SIG-M5 (cell line): ENCODE measurements at places on chromosomes 16 and 17.

DNA sequence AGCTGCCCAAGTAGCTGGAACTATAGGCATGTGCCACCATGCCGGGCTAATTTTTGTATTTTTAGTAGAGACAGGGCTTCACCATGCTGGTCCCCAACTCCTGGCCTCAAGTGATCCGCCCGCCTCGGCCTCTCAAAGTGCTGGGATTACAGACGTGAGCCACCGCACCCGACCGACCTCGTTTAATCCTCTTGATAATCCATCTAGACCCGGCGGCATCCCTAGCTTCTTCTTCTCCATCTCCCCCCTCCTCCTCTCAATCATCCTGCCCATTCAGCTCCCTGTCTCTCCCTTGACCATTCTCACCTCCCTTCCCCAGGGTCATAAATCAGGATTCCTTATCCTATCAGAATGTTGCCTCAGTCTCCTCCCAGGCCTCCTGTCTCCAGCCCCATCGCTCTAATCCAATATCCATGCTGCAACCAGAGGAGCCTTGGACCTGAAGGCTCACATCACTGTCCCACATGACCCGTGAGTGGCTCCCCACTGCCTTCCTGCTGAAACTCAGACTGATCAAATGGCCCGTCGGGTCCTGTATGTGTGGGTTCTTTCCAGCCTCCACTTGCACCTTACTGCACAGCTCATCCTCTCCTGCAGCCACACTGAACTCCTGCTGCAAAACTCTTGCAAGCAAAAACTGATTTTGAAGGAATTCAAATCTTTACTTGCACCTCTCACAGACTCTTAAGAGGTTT is 74.1 kb upstream of the CDH5 start:
- DNase-seq = no peak

DNA sequence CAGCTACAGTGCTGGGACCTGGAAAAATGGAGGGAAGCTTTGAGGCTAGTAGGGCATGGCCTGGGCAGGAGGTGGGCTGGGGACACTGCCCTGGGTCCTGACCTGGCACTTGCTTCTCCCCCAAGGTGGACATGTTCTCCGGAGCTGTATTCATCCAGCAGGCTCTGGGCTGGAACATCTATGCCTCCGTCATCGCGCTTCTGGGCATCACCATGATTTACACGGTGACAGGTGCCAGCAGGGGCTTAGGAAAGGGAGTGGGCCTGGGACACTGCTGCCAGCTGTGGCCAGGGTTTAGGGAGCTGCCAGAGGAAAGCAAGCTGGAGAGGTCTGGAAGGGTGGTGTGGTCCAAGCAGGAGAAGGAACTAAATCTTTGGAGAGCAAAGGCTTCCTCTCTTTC is 3.1 kb downstream of the SLC5A2 start:
- DNase-seq = no peak

- DNase-seq = no peak
These were observed 1.3 kb upstream of the TMEM92 start for GRCh38 chr17:50272711-50273653.

DNA sequence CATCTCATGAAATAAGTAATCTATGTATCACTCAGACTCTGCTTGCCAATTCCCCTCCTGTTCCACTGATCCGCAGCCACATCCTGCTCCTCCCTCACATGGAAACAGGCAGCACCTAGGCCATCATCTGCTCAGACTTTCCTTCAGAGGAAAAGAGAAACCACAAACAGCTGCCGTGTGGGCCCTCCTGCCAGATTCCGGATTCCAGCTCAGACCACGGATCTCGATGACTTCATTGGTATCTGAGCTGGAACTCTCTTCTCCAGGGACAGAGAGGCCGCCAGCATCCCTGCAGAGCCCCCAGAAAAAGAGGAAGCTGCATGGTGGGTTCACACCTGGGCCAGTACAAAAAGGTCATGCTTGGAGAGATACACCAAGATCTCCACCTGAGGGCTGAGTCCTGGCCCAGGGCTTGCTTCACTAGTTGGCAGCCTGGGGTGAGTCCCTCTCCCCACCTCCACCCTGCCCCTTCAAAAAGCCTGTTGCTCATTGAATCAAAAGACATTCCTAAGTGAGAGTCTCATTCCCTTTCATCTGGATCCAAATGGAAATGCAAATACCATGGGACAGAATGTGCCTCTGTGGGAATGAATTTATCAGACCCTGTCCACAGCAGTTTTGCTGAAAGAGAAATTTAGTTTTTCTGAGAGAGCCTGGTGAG is 47.2 kb downstream of the HOXB1 start:
- DNase-seq = no peak

DNA sequence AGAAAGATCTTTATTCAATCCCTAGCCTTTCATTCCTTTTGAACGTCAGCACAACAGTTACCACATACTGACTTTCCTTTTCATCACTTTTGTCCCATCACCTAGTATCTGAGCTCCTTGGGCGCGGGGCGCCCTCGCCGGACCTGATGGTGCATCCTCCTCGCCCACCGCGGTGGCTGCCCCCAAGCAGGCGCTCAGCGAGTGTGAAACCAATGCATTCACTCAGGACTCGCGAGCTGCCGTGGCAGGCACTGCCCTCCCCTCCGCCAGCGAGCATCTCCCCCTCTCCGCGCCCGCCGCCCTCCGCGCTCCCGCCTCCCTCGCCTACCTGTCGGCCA is 756 bp downstream of the KLHL11 start:
- no peak for DNase-seq

GRCh38 chr17:46869975-46870803 is 18.8 kb downstream of the WNT9B start:
- DNase-seq = no peak
